ENCODE measurements at places on chromosomes 6 and 20.

GRCh38 chr6:36120539-36120938 lies 9.8 kb upstream of the MAPK13 start:
- no peak for DNase-seq

DNA sequence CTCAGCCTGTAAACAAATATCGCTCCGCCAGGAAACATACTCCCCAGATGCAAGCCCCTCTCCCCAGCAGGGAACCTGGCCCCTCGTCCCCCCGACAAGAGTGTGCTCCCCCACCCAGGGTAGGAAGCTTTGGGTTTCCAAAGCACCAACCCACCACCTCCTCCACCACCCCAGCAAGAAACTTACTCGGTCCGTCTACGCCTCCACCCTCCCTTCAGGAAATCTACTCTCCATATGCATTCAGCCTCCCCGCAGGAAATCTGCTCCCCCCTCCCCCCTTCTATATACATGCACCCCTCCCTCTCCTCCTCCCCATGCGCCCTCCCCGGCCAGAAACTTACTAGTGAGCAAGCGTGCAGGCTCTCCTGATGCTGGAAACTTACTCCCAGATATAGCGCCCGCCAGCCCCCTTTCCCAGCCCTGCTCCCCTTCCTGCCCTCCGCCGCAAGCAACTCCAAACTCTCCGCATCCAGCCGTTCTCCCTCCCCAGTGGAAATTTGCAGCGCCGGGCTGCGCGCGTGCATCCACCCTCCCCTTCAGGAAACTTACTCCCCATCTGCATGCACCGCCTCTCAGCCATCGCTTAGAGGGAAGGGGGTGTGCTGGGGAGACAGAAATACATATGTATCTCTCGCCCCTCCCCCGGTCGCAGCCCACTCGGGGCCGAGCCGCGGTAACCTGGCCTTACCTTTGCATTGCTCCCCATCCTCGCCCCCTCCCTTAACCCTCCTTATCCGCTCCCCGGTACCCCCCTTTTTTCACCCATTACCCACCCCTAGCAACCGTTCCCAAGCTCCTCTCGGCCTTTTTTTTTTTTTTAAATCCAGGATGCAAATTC lies at the start of gene TRERF1:
TRERF1 (minus strand) TSS at position 594 of the 838 bp plus-strand sequence. CDS start 182,336 bp downstream, outside the sequence.
- DNase-seq, result peak; percentile 23

- DNase-seq, result peak; percentile 15
Measured at GRCh38 chr20:45347936-45348778, at the start of gene SDC4. Gene SDC4 (minus strand): TSS chr20:45348424. CDS start chr20:45348384, 40 bp downstream.

DNA sequence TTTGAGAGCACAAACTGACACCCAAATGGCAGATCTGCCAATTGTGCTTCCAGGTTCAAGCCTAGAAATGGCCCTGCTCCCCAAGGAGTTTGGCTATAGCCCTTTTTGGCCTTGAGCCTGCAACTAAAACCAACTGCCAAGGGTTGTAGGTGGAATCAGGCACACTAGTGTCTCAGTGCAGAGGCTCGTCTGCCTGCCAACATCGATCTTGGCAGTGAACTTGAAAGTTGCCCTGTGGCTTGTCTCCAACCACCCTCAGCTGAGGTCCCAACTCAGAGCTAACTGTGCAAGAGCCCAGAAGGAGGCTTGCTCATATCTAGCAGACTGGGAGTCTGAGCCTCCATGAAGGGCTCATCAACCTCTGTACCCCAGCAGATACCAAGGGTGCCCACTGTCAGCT lies 92.7 kb upstream of the GLP1R start:
- DNase-seq, result no peak

- no peak for DNase-seq
Measured at GRCh38 chr6:110509617-110510241, 33.3 kb upstream of the SLC22A16 start.

DNA sequence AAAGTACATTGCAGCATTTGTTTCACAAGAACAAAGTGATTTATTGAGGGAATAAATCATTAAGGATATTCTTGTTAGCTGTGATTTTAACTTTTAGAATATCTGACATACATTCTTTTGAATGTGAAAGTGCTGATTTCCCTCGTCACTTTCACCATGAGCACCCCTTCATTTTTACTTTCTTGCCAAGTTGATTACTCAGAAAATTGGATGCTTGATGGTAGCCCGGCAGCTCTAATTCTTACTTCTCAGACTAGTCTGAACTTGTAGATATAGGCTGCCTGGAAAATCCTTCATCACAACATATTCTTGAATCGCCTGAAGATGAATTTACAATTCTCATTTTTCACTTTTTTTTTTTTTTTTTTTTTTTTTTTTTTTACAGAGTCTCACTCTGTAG lies 147.1 kb upstream of the SMLR1 start:
- DNase-seq, result no peak

GRCh38 chr6:86789779-86790411 lies 147.4 kb upstream of the HTR1E start:
- DNase-seq, result no peak

- no peak for DNase-seq
Measured at GRCh38 chr6:3061501-3061941, 6.8 kb upstream of the RIPK1 start.

GRCh38 chr20:63132715-63133471 lies 83.0 kb downstream of the YTHDF1 start:
- DNase-seq, result no peak

DNA sequence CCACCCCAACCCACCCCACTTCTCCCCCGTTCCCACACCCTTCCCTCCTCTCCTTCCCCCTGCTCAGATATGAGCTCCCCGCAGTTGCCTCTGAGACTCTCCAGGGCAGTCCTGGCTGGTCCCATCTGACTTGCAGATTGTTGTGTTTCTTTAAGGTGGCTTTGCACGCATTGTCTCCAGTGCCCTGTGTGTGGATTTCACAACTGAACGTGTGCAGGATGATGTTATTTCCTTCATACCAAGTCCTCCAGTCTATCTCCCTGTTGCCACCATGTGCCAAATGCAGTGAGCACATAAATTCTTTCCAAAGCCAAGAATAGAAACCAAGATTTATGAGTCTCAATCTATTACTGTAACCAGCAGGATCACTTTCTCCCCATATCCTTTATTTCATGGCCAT lies 79.1 kb downstream of the TMEM242 start:
- no peak for DNase-seq

- no peak for DNase-seq
Measured at GRCh38 chr6:3795836-3796718, 44.6 kb upstream of the PXDC1 start.

- DNase-seq, result no peak
Measured at GRCh38 chr6:157410045-157410444, 29.1 kb downstream of the ZDHHC14 start.

DNA sequence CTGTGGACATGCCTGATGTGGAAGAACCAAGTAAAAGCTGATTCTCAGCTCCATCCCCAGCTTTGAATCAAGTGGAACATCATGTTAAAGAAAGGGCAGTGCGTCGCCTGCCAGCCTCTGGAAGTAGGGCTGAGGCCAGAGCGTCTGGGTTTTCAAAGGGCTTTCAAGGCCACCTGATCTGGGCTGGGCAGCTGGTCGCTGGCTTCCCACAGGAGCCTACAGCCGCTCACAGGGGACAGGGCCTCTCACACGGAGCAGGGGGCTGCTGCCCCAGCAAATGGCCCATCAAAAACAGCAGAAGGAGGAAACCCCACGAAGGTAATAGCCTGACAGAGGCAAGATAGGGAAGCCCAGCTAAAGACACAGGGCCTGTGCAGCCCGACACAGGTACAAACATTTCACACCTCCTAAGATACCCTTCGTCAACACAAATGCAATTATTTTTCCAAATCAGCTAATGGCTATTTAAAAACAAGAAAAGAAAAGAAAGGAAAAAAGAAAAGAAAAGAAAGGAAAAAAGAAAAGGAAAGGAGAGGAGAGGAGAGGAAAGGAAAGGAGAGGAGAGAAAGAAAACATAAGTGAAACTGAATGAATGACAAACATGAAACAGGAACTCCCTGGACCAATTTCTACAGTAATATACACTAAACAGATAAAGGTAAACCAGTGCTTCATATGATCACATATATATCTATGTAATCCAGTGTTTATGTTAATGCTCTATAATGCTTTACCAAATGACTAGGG lies 24.8 kb downstream of the RRBP1 start:
- DNase-seq, result no peak

DNA sequence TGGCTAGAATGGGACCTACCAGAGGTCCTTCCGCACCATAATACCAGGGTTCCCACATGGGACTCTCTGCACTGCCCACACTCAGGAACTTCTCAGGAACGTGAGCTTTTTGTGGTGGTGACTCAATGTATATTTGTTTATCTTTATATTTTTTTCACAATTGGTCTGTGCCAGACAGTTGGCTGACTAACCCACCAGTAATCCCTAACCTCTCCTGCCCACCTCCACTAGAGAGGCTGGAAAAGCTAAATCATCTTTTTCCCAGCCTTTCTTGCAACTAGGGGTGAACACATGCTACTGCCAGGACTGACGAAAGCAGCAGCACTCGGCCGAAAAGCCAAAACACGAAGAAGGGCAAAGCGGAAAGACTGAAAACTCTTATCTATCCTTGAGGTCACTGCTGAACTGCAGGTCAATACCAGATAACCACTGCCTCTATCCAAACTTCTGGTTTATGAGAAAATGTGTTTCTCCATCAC lies 112.9 kb downstream of the TRERF1 start:
- no peak for DNase-seq

GRCh38 chr6:55286824-55287223 lies 40.4 kb upstream of the GFRAL start:
- no peak for DNase-seq

DNA sequence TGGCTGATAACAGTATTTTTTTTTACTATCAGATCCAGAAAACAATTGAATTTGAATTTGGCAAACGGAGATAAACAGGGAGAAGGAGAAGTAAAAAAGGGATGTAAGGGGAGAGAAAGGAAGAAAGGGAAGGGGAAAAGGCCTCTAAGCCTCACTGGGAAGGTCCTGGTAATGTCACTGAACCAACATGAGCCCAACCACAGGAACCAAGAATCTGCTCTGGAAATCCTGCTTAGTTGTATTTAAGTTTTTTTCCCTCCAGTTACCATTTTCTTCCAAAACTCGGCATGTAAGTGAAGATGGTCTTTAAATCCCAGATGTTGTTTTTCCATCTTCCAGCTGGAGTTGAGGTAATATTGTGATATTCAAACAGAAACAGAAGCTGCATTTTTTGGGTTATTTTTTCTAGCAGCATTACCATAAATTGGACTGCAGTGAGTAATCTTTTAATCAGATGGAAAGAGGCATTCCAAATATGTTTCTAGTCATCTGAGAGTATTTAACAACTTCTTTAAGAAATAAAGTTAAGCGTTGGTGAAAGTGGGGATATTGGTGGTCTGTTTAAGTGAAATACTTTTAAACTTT lies 91.1 kb downstream of the TXNDC5 start:
- no peak for DNase-seq

DNA sequence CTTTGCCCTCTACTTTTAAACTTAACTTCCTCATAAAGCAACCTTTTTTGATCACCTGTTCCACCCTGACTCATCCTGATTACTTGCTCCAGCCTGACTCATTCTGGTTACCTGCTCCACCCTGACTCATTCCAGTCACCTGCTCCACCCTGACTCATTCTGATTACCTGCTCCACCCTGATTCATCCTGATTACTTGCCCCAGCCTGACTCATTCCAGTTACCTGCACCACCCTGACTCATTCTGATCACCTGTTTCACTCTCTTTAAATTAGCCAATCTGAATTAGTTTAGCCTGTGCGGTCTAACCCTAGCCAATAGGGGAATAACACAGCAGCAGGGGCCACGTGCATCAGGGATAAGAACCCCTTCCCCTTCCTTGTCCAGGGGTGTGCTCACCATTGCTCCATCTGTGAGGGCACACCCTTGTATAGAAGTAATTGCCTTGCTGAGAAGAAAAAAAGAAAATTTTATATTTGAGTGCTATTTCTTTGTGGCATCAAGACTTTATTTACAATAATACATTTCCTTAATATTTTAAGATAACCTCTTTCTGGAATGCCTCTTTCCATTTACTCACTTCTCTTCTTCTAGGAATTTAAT lies 17.9 kb downstream of the HLA-G start:
- no peak for DNase-seq

GRCh38 chr20:19254956-19255355 lies 42.5 kb downstream of the SLC24A3 start:
- no peak for DNase-seq

GRCh38 chr20:4112481-4113421 lies 97.4 kb upstream of the RNF24 start:
- no peak for DNase-seq

GRCh38 chr6:160998766-160999165 lies 7.2 kb downstream of the MAP3K4 start:
- no peak for DNase-seq

DNA sequence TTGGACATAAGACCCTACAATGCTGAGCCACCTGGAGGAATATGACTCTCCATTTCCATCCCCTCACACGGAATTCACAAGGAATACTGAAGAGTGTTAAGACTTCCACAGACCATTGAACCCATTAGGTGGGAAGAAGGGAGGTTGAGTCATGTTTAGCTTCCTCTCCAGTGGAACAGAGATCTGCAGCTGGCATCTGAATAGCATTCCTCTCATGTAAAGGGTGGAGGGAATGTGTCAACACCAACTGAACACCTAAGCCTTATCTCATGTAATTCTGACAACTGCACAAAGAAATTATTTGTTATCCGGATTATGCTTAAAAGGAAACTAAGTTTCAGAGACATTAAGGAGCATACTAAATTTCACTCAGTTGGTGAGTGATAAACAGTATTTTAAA lies 705.9 kb downstream of the MAFB start:
- no peak for DNase-seq

- DNase-seq, result no peak
Measured at GRCh38 chr6:31383149-31383548, 20.2 kb upstream of the MICA start.

GRCh38 chr6:8530785-8531435 lies 95.6 kb upstream of the SLC35B3 start:
- DNase-seq, result no peak

GRCh38 chr6:17423026-17423425 lies 29.6 kb downstream of the CAP2 start:
- DNase-seq, result no peak

- no peak for DNase-seq
Measured at GRCh38 chr6:88680654-88681053, 282.8 kb downstream of the RNGTT start.

GRCh38 chr6:87210979-87211378 lies 55.6 kb downstream of the ZNF292 start:
- DNase-seq, result no peak

DNA sequence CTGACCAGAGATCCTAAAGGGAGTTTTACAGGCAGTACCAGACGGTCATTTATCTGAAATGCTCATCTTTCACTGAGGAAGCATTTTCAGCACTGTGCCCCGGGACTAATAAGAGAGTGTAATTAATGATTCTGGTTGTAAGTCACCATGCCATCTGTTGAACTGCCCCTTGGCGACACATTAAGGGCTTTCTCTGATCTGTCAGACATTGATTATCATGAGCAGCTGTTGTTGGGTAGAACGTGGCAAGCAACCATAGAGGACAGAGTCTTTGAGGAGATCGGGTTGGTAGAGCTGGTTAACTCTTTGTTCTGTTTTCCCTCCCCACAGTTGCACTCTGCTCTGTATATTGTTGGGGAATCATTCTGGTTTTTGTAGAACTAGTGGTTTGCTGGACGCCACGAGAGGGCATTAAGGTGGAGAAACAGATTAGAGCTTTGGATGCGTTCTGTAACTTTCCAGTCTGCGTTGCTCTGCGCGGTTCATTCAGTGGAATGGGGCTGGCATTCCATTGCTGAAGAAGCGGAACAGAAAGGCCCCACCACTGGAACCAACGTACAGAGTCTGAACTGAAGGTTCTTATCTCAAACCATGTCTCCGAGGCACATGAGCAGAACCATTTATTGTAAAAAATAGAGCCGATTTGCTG lies 34.3 kb downstream of the RPRD1B start:
- no peak for DNase-seq

GRCh38 chr6:164107297-164107995 lies 692.9 kb downstream of the QKI start:
- DNase-seq, result no peak

All from stimulated activated CD8-positive, alpha-beta memory T cell treated with anti-CD3 and anti-CD28 coated beads, Interleukin-2, amount 100 ng/mL, for 1 hour (primary cell).